Mesenchymal stem cell (in vitro differentiated cells and primary cell): ENCODE measurements at places on chromosomes 4 and X.

DNA sequence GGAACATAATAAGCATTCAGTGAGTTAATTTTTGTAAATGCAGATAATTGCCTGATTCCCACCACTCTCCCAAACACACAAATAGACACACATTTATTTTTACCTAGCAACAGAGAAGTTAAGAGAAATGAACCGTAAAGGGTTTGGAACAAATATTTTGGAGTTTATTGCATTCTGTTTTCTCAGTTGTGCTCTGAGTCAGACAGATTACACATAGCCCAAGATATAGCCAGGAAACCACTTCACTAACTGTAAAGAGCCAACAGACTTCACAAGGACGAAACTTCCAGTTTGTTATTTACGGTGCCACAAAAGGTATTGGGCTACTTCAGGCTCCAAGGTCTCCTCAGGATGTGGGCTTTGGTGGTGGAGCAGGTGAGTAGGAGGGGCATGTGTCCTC is 217.0 kb downstream of the BMPR1B start:
- peak; percentile 25 for DNase-seq

GRCh38 chr4:142064181-142064580 is 427.8 kb downstream of the IL15 start:
- no peak for DNase-seq

DNA sequence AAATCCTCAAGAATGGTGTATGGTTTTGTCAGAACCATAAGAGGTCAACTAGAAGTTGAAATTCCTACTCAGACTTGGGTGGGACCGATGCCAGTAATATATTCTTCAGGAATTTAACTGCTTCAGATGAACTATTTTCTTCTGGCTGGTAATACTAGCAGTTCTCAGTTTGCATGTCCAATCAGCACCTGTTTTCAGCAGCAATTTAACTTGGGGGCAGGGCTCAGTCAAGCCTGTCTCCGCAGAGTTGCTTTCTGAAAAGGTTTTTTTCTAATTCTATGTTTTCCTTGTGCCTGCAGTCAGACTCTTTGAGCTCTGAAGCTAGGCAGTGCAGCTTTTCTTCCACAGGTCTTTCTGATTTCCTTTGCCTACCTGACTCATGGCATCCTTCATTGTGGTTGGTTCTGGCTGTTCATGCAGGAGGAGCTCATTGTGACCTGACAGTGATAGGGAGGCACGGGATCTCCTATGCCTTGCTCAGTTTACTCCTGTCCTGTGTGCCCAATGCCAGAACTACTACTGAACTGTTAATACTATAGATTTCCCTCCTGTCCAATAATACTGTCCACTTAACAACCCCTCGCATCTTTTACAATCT is 17.3 kb upstream of the FMR1 start:
- DNase-seq: no peak

DNA sequence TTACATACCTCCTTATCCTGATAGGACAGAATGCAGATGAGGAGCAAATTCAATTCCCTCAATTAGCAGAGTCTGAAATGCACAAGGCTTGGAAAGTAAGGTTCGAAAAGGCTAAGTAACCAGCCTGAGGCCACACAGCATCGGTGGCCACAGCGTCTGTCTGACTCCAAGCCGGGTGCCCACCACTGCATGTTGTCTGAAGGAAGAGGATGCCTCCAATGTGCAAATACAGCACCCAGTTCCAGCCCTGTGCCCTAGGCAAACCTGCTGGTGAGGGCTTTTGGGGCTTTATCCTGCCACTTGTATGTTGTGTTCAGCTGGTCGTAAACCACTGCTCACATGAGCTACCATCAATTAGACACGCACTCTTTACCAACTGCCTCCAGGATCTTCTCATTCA is 48.6 kb upstream of the PPP2R2C start:
- no peak for DNase-seq

GRCh38 chr4:94634271-94634670 is 123.5 kb upstream of the BMPR1B start:
- DNase-seq: peak; percentile 10

DNA sequence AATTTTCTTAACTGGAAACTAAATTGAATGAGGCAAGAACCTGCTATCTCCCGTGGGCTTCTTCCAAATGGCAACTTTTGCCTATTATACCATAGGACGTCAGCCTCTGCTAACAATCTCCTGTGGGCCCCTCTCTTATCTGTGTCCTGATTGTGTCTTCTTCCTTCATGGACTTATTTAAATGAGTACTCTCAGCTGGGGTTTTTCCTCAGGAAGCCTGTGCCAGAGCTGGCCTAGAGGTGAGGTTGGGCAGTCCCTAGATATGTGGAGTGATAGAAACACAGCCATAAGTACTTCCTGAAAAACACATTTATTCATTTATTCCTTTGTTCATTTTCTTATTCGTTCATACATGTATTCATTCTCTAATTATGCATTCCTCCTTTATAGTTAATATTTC is 712.5 kb upstream of the SLIT2 start:
- DNase-seq: no peak

DNA sequence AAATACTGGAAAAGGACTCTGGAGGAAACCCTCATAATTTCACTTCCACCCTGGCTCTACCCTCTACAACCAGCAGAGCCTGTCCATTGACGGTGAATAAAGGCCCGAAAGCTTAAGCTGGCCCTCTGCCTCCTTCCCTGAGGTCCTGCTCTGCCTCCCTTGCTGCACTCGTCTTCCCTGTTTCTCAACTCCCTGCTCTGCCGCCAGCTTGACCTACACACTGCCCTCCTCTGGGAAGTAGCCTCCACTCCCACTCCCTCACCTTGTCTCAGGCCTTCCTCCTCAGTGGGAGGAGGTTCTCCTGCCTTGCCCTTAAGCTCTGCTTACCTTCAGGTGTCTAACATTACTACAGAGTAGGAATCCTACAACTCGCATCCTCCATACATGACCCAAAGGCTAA is 608.6 kb upstream of the NR3C2 start:
- DNase-seq: no peak

DNA sequence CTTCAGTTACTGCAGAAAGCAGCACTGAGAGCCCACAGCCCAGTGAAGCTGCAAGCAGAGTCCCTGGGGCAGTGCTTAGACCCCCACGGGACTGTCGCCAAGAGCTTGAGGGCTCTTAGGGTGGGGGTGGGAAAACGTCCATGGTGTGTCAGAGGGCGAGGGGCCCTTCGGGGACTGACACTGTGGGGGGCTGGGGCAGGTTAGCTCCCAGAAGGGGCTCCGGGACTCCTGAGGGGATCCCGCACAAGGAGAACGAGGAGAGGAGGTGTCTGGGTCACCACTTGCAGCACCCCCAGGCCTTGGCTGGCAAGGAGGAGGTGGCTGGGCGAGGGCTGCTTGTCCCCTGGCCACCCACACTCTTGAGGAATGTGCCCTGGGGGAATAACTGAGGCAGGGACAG is 20.8 kb downstream of the NAT8L start:
- DNase-seq: no peak

GRCh38 chr4:110907801-110908313 is 285.0 kb upstream of the PITX2 start:
- DNase-seq: no peak

DNA sequence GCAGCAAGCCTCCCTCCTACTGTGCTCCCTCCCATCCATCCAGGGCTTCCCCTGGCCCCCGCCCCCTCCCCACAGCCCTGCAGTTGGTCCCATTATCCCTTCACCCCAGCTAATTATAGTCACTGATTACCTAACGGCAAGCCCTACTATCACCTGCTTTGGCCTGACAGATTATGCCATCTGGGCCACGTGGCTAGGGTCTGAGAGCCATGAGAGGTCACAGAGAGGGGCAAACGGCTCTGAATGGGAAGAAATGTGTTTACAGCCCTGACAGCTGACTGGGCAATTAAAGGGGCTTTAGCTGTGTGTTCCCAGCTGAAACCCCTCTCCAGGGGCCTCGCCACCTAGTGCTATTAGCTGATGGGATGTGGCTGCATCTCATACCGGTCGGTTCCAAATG is 134.4 kb upstream of the CPEB2 start:
- DNase-seq: no peak

GRCh38 chr4:38067499-38067898 is 107.3 kb downstream of the PTTG2 start:
- DNase-seq: no peak

GRCh38 chr4:14272206-14272605 is 644.7 kb upstream of the BOD1L1 start:
- no peak for DNase-seq

DNA sequence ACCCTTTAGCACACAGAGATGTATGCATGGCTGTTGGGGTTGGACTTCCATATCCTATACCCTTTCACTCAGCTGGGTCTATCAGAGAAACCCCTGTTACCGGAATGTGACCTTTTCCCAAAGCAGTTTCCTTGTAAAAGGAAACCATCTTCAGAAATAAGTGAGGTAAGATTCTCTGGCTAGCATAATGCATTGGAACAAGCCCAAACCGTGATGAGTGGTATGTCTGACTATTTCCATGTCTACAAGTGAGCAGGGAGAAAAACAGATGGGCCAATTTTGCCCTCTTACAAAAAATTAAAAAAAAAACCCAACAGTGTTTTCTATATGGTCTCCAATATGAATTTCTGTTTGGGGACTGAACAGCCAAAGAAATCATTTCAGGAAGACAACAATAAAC is 283.9 kb downstream of the SMARCA1 start:
- no peak for DNase-seq

DNA sequence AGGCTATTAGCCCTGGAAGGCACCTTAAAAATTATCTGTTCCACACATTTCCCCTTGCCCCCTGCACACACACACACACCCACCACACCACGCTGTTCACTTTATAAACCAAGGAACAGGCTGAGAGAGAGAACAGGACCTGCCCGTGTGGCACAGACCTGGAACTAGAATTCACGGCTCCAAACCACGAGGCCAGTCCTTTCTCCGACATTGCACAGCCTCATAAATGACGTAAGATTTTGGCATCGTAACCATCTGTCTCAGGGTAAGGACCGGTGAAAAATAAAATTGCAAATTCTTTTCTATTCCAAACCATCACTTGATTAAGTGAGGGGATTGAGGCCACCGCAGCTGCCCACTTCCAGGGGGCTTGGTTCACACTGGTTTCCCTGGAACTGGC is 330.3 kb downstream of the BCOR start:
- no peak for DNase-seq

- no peak for DNase-seq
Observed at GRCh38 chrX:22968494-22968893, 31.3 kb upstream of the DDX53 start.

- DNase-seq: no peak
Observed at GRCh38 chr4:88653371-88653946, 44.2 kb downstream of the NAP1L5 start.

GRCh38 chr4:128812442-128813235 is 3.1 kb downstream of the JADE1 start:
- DNase-seq: peak; percentile 83

DNA sequence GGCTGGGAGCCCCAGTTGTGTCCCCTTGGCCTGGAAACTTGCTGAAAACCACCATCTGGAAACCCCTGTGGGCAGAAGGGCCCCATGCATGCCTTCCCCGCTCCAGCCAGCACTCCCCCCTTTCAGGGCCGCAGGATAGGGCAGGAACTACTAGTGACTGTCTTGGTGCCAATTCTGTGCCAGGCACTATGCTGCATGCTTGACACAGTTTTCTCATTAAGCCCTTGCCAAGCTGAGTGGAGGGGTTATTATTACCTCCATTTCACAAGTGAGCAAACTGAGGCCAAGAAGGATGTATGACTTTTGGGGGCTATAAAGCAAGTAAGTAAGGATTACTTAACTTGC is 73.6 kb upstream of the PJA1 start:
- DNase-seq: no peak
